ENCODE measurements at places on chromosomes 3 and 15.

GRCh38 chr3:55827786-55828185, 340.7 kb upstream of the WNT5A start:
- DNase-seq: no peak

DNA sequence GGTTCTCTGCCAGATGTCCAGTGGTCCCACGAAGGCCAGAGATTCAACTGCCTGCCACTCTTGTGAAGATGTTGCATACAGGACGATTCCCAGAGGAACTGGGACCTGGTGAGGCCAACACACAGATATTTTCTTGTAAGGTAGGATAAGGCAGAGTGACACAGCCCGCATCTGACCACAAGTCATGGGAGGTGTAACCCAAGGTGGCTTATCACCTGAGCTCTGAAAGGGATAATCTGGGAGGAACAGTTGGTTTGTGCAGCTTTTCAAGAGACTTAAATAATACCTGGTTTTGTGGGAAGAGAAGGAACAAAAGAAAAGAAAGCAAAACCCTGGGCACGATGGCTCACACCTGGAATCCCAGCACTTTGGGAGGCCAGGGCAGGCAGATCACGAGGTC, 39.8 kb upstream of the NR2F2 start:
- DNase-seq: no peak

- DNase-seq: no peak
These were observed 28.2 kb upstream of the SOX2 start for GRCh38 chr3:181683563-181683962.

DNA sequence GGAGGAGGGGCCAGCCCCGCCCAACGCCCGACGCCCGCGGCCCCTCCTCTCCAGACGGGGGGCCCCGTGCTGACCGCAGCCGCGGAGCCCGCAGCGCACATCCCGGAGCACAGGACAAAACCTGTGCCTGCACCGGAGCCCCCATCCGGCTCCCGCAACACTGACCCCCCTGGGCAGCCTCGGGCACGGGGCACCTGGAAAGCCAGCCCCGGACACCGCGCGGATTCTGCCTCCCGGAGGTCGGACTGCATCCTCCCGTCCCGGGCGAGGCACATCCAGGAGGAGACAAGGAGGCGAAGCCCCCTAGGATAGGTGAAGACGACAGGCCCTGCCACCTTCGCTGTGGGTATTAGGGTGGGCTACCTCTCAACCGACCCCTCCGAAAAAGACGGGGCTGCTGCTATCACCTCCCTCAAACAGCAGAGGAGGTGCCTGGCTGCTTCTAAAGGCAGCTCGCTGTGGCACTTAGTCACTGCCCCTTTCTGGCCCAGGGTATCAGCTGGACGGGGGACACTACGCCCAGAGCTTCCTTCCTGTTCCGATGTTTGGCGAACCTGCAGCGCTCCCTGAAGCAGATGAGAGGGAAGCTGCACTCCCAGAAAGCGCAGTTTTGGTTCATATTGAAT, 10.6 kb downstream of the XXYLT1 start:
- no peak for DNase-seq

DNA sequence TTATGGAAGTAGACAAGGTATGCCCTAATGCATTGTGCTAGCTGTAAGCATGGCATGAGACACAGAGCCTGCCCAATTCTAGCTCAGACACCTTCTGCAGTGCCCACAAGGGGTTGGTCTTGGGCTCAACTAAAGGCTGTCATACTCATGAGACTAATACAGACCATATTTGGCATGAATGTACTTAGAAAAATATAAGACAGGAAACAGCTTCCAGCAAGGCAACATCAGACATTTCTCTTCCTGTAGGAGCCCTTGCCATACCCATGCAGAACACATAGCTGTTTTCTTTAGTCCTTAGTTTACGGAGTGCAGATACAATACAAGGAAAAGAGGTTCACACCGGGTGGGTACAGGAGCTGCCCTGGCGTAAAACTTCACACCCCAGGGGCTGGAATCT, 30.5 kb upstream of the NR1I2 start:
- DNase-seq: no peak

DNA sequence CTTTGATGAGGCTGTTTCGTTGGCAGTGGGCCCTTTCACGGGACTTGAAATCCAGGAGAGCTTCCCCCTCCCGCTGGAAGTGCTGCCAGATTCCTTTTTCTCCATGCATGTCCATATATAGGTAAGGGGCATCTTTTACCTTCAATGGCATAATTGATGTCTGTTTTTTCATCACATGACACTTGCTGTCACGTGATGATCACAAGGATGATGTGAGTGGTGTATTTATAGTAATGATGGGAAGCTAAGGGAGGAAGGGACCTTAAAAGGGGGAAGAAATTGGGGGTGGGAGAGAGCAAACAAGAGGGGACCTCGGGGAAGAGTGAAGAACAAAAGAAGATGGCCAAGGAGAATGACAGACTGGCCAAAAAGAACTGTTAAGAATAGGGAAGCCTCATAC, 11.3 kb upstream of the SUSD5 start:
- no peak for DNase-seq

DNA sequence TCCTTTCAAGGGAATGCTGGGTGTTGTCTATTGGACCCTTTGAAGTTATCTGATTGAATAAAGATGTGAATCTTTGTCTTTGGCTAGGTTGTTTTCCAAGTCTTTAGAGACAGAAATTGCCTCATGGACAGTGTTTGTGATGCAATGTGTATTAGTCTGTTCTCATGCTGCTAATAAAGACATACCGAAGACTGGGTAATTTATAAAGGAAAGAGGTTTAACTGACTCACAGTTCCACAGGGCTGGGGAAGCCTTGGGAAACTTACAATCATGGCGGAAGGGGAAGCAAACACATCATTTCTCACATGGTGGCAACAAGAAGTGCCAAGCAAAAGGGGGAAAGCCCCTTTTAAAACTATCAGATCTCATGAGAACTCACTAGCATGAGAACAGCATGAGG, 88.8 kb upstream of the PLXND1 start:
- DNase-seq: no peak

GRCh38 chr3:16523778-16524177, 10.3 kb upstream of the RFTN1 start:
- DNase-seq: no peak

DNA sequence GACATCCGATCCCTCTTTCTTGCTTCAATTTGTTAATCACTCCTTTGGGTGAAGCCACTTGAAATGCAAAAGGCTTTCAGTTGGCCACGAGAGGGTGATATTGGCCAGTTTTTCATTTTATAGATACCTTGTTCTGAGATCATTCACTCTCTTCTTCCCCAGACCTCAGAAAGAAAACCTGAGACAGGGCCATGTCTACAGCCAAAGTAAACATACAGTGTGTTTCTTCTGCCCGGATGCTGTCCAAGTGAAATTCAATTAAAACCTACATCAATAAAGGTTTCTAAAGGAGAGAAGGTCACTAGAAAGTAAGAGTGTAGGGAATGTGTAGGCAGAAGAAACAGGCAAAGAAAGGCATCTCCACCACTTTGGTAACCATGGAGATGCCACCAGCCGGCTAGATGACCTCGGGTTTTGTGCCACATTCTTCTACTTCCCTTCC, 39.5 kb upstream of the FMN1 start:
- no peak for DNase-seq

- DNase-seq: no peak
These were observed 78.0 kb downstream of the ALCAM start for GRCh38 chr3:105444725-105445124.

DNA sequence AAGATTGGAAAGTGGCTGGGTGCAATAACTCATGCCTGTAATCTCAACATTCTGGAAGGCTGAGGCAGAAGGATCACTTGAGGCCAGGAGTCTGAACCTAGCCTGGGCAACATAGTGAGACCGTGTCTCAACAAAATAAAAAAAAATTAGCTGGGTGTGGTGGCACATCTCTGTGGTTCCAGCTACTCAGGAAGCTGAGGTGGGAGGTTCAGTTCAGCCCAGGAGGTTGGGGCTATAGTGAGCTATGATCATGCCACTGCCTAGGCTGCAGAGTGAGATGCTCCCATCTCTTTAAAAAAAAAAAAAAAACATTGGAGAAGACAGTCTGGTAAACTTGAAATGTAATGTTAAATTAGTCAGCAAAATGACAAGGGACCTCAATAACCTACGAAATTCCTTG, 57.9 kb downstream of the STAG1 start:
- DNase-seq: no peak

DNA sequence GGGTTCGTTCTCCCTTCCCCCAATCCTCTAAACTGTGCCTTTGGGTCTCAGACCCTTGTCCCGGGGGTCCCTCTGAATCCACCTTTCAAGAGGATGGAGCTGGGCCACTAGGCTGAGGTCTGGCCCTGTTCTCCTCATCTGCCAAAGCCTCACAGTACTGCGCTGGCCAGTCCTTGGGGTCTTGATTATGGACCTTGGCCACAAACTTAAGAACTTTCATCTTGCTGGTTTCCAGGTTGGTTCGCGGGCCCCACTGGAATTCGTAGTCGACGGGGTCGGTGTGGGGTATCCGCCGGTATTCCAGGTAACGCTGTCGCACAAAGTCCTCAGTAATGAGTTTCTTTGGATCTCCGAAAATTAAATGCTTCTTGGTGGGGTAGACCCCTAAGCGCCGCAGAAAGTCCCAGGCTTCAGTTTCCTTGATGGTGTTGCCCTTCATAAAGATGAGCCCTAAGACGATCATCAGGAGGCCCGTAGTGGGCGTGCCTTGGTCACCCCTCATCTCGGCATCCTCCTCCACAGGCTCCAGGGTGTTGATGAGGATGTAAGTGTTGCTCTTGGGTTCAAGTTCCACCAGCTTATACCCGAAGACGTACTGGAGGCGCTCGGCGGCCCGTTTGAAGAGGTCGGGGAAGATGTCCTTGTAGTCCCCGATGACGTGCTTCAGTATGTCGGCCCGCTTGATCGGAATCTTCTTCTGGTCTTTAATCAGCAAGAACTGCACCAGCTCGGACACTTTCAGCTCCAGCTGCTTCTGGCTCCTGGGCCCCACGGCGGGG, 727 bp downstream of the NSMCE3 start:
- DNase-seq: peak; percentile 8

DNA sequence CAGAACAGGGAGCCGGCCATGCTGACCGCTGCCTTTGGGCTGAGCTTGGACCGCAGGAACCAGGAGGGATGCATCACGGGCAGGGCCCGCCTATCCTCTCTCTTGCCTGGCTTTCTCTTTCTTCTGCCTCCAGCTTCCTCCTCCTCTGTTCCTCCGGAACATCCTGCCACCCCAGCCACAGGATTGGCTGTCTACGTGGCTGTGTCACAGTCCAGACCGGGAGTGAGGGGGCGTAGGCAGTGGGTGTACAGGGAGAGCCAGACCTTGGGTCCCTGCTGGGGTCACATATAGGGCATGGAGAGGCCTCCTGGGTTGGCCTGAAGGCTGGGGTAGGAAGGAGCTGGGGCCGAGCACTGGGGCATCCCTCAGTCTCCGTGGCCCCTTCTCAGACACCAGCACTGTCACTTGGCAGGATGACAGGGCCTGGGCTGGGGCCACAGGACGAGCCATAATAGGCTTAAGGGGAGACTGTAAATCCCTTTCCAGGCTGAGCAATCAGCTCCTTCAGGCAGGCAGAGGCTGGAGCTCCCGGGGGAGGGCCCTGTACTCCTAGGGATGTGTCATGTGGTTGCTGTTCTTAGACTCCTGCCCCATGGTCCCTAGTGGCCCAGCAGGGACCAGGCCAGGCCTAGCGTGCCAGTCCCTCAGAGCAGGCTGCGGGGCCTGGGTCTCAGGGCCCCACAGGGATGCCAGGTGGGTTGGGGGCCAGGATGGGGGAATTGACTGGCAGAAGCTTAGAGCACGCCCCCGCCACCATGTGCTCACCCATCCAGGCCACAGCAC, 25.4 kb downstream of the LINGO1 start:
- DNase-seq: no peak

GRCh38 chr3:58161435-58162398, 49.1 kb downstream of the DNASE1L3 start:
- no peak for DNase-seq

DNA sequence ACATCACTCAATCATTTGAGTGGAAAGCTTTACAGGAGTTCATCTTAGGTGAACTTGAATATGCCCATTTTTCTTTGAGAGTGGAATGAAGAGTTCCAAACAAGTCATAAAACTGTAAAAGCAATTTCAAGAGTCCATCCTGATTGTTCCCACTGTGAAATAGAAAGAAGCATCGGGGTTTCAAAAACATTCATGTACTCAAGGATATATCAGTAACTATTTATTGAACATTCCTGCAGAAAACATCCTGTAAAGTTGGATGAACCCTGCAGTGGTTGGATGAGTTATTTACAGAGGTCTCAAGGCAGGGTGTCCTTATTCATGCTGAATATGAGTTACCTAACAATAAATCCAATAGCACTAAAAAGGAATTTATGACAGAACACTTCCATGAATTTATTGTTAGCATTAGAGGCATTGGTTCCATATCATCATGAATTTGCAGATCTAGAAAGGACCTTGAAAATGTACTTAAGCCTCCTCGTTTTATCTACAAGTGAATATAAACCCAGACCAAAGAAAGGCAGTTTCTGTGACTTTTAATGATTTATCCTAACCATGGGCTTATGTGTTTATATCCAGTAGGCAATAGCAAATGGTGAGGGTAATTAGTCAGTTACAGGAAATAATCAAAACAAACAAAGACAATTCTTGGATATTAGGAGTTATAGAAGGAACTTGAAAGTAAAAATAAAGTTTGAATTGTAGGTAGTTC, 361.9 kb upstream of the KCNMB2 start:
- no peak for DNase-seq

- DNase-seq: no peak
These were observed 92.9 kb upstream of the GK5 start for GRCh38 chr3:142318331-142318730.

DNA sequence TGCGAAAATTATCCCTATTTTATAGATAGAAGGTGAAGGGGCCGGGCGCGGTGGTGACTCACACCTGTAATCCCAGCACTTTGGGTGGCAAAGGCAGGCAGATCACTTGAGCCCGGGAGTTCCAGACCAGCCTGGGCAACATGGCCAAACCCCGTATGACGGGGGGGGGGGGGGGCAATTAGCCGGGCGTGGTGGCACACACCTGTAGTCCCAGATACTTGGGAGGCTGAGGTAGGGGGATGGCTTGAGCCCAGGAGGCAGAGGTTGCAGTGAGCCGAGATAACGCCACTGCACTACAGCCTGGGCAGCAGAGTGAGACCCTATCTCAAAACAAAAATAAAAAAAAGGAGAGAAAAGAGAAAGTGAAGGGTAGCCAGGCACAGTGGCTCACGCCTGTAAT, 1.4 kb downstream of the AAGAB start:
- DNase-seq: no peak

GRCh38 chr3:126546013-126546412, 12.7 kb downstream of the C3orf22 start:
- DNase-seq: no peak

- DNase-seq: no peak
These were observed 25.2 kb downstream of the PAQR5 start for GRCh38 chr15:69323893-69324430.

DNA sequence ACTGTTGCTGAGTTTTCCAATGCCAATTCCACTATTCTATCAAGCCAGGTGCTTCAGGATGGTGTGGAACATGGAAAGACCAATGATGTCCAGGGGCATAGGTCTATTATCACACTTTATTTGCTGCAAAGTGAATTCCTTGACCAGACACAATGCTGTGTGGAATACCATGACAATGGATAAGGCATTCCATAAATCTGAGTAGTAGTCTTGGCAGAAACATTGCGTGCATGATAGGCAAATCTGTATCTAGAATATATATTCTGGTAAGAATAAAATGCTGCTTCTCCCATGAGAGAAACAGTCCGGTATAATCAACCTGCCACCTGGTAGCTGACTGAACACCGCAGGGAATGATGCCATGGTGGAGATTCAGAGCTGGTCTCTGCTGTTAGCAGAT, 70.0 kb upstream of the ALDH1A3 start:
- no peak for DNase-seq

All from stimulated activated CD8-positive, alpha-beta memory T cell treated with anti-CD3 and anti-CD28 coated beads, Interleukin-2, amount 100 ng/mL, for 1 hour (primary cell).